ENCODE measurements at places on chromosomes 7 and 10.

DNA sequence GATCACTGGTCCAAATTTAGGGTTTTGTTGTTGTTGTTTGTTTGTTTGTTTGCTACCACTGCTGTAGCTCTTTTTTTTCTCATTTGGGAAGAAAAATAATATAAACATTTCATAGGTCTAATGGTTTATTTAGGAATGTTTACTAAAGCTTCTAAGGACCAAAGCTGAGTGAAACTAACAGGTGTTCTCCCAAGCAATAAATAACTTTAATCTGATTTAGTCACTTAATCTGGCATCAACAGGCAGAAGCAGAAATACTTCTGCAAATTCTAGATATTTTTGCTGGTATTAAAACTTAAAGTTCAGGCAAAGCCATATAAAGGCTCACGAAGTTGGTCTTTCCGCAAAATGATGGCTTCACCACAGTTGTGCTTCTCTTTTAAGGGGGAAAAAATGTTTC, 144.5 kb upstream of the YAE1 start:
- no peak for DNase-seq

- DNase-seq, result no peak
Measured at GRCh38 chr7:92076509-92076908, 57.8 kb downstream of the CYP51A1 start.

DNA sequence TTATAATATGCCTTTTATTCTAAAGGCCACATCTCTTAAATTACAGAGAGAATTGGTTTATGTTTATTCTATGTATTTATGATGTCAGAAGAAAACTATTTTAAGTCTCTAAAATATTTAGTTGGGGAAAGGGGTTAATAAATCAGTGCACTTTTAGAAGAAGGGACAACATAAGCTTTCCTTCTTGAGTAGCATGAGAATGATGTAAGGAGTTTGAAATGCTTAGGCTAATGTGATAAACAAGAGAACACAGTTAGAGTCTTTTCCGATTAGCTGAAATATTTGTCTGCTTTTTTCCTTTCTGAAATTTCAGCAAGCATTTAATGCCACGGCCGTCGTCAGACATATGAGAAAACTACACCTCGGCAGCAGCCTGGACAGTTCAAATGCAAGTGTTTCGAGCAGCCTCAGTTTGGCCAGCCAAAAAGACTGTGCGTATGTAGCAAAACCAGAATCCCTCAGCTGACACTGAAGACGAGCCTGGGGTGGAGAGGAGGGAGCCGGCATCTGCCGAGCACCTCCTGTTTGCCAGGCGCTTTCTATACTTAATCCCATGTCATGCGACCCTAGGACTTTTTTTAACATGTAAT, 176.2 kb downstream of the CCDC3 start:
- DNase-seq, result no peak

DNA sequence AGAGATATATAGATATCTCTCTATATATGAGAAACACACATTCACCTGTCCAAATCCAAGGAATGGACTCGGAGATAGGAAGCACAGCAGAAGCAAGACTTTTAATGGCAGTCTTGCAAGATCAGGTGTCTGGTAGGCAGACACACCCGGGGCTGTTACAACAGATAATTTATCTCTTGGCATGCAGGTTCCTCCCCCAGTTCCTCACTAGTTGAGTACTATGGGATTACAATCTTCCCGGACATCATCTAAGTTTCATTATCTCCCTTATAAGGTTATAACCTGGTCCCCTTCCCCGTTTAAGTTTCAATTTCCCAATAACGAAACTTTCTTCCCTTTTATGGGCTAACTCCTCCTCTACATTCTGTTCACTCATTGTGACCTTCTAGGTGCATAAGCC, 399.3 kb downstream of the PPP1R3A start:
- no peak for DNase-seq

GRCh38 chr7:44460325-44460724, 30.1 kb downstream of the NUDCD3 start:
- DNase-seq, result no peak

DNA sequence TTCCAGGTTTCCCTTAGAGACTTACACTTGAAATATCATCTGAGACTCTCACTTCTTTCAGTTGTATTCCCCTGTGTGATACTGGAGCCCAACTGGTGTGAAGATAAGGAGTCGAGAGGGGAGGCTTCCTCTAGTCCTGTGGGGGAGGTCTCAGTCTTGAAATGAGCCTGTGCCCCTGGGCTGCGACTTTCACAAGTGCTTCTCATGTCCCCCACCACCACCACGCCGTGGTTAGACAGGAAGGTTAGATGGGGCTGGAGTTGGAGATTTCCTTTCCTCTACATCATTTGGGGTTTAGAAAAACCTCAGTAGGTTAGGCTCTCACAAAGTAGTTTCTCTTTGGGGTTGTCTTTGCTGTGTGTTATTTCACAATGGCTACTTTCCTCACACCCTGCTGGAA, 25.6 kb upstream of the MKX start:
- no peak for DNase-seq

GRCh38 chr10:1153251-1153763, 97.1 kb downstream of the WDR37 start:
- DNase-seq, result no peak

Measured in NCI-H226 (cell line).